ENCODE measurements at places on chromosomes 6 and 20. TPM values are rescaled to one million over a fixed set of nuclear protein-coding genes. Genes with fewer than 3 reads are reported as not detected.
A peak's percentile ranks its signal among the peaks of the same experiment; 100 is the strongest.

MLIP gene
- 65.7 TPM for polyA plus RNA-seq

PM20D2 gene
- polyA plus RNA-seq: 33.5 TPM

SIRPB1 gene
- polyA plus RNA-seq: 1.6 TPM

GPR6 gene
- polyA plus RNA-seq: not detected

PRSS16 gene
- polyA plus RNA-seq: 0.15 TPM

GSTA1 gene
- 0.19 TPM for polyA plus RNA-seq

C6orf163 gene
- 0.81 TPM for polyA plus RNA-seq

CTSA gene
- polyA plus RNA-seq: 53.5 TPM

BIRC7 gene
- polyA plus RNA-seq: 0.20 TPM

NKX2-2 gene
- 0.19 TPM for polyA plus RNA-seq

RIPOR2 gene
- polyA plus RNA-seq: 27.2 TPM

DNA sequence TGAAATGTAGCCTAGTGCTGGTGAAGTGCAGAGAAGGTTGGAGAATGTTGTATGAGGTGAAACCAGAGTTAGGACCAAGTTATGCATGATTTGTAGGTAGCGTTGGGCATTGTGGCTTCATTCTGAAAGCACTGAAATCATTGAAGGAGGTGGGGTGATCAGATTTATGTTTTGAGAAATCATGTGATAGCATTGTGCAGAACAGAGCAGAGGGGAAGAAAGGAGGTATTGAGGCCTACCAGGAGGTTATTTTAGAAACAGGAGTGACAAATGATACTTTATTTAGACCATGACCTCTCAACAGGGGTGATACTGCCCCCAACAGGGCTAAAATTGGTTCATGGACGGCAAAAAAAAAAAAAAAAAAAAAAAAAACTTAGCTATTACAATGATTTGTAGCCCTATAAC is 15.6 kb upstream of the HMGN3 start:
- no peak for DNase-seq

GRCh38 chr6:136102991-136103688 is 147.0 kb downstream of the MTFR2 start:
- no peak for DNase-seq

- no peak for DNase-seq
These were observed 33.7 kb upstream of the ME1 start for GRCh38 chr6:83464381-83465140.

DNA sequence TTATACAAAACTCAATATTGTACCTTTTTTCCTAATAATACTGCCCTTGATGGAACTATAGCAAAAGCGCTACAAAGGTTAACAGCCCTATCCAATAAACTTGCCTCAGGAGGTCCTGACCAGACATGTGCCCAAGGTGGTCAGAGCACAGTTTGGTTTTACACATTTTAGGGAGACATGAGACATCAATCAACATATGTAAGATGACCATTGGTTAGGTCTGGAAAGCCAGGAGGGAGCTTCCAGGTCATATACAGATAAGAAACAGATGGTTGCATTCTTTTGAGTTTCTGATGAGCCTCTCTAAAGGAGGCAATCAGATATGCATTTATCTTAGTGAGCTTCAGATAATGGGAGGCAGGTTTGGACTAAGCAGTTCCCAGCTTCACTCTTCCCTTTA is 91.6 kb downstream of the PLG start:
- no peak for DNase-seq

GRCh38 chr20:56595746-56596475 is 33.2 kb upstream of the TFAP2C start:
- no peak for DNase-seq

- no peak for DNase-seq
These were observed 215.3 kb upstream of the LRFN2 start for GRCh38 chr6:40802481-40802880.

DNA sequence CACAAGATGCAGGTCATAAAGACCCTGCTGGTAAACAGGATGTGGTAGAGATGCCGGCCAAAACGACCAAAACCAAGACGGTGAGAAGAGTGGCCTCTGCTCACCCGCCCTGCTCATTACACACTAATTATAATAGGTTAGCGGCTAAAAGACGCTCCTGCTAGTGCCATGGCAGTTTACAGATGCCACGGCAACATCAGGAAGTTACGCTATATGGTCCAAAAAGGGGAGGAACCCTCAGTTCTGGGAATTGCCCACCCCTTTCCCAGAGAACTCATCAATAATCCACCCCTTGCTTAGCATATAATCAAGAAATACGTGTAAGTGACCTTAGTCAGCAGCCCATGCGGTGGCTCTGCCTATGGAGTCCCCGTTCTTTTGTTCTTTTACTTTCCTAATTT is 17.6 kb downstream of the BHLHE23 start:
- no peak for DNase-seq

GRCh38 chr6:84522135-84522549 is 242.3 kb downstream of the TBX18 start:
- no peak for DNase-seq

- DNase-seq: no peak
These were observed 130.1 kb downstream of the NFATC2 start for GRCh38 chr20:51412333-51412871.

GRCh38 chr6:162706232-162706631 is 21.3 kb downstream of the PRKN start:
- peak; percentile 92 for DNase-seq

- DNase-seq: no peak
These were observed 246.1 kb downstream of the LY86 start for GRCh38 chr6:6834356-6835222.

- no peak for DNase-seq
These were observed 365.3 kb downstream of the RNF144B start for GRCh38 chr6:18752278-18753068.

DNA sequence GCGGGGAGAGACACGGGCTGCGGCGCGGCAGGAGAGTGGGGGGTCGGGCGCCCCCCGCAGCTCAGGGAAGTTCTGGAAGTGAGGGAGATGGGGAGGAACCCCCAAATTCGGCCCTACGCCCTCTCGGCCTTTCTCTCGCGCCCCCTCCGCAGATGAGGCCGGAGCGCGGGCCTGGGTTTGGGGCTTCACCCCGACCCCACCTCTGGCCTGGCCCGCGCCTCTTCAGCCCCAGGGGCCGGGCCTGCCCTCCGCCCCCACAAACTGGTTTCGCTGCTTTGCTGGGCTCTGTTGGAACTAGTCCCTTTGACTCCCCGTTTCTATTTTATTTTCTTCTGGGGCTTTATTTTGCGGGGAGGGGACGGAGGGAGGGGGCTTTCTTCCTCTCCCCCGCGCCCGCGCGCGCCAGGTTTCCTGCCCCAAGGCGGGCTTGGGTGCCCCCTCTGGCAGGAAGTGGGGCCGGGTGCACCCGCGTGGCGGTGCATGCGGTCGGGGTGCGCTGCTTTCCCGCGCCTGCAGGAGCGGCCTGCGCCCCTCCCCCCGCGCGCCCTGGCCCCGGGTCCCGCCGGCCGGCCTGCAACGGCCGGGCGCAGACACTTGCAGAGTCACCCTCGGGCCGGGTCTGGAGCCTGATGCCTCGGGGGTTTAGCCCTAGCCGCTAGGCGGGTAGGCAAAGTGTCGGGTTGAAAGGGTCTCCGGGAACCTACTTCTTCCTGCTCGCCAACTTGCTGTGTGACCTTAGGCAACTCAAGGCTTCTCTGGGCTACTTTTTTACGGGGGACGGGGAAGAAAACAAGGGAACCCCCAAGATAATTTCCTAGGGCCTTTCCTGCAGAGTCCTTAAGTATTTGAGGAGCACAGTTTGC is 1.3 kb downstream of the HMGA1 start:
- no peak for DNase-seq

- no peak for DNase-seq
These were observed 199.6 kb upstream of the RREB1 start for GRCh38 chr6:6908121-6908520.

- no peak for DNase-seq
These were observed 47.9 kb downstream of the KHDC1L start for GRCh38 chr6:73177221-73177944.

DNA sequence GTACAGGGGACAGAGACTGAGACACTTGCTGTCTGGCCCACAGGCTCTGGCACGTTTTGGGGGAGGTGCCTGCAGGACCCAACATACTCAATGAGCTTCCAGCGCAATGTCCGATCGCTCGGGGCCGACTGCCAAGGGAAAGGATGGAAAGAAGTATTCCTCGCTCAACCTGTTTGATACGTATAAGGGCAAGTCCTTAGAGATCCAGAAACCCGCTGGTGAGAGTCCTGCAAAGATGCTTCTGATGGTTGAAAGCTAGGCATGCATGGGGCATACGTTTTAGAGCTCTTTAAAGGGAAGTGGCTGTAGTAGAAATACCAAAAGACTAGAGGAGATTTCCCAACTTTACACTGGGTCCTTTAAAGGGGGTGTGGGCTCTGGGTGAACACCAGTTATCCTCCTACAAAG is 2.2 kb downstream of the PRRC2A start:
- no peak for DNase-seq

- DNase-seq: peak; percentile 90
These were observed at the start of gene TPBG for GRCh38 chr6:82363428-82364086. Gene TPBG, plus strand, starts transcription at chr6:82363817. Its CDS starts 1,145 bp downstream, at chr6:82364962.

- DNase-seq: no peak
These were observed 51.9 kb downstream of the TRAM2 start for GRCh38 chr6:52524918-52525317.

DNA sequence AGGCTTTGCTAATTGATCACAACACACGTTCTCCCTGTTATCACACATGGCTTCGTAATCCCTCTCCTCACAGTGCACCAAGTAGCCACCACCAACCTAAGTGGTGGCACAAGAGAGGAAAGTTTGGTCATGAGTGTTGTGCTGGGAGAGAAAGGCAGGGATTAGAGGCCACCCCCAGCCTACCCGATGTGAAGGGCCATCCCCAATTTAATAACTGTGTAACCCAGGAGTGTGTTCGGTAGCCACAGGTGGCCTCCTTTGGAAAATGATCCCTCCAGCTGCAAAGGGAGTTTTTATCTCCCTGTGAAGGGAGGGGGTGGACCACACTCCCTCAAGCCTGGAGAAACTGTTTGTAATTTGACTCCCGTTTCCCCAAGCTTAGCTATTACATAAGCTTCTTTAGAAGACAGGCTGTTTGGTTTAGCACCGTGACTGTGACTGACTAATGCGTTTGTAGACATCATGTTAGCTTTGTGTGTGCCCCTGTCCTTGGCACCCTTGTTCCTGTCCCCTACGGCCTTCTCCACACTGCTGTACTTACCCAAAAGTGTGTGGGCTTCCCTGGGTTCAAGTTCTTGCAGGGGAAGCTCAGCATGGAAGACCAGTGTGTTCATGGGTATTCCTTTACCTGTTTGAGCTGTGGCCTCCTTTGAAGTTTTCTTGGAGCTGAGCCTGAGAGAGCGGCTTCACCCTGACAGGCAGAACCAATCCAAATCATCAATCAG is 20.6 kb downstream of the PPP1R16B start:
- DNase-seq: no peak

GRCh38 chr20:8183526-8183925 is 51.5 kb downstream of the PLCB1 start:
- no peak for DNase-seq

- DNase-seq: no peak
These were observed 249.2 kb upstream of the RREB1 start for GRCh38 chr6:6858533-6858982.

- DNase-seq: no peak
These were observed 106.6 kb downstream of the RNASET2 start for GRCh38 chr6:166849749-166850183.

GRCh38 chr6:107534571-107535141 is 44.7 kb downstream of the SOBP start:
- DNase-seq: no peak

DNA sequence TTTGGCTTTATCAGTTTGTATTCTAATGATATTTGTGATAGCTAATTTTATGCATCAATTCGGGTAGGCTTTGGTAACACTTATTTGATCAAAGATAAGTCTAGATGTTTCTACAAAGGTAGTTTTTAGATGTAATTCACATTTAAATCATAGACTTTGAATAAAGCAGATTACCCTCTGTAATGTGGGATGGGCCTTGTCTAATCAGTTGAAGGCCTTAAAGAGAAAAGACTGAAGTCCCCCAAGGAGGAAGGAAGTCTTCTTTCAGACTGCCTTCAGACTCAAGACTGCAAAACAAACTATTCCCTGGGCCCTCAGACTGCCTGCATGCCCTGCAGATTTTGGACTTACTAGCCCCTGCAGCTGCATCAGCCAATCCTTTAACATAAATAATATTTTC is 178.5 kb downstream of the TRDN start:
- DNase-seq: no peak

DNA sequence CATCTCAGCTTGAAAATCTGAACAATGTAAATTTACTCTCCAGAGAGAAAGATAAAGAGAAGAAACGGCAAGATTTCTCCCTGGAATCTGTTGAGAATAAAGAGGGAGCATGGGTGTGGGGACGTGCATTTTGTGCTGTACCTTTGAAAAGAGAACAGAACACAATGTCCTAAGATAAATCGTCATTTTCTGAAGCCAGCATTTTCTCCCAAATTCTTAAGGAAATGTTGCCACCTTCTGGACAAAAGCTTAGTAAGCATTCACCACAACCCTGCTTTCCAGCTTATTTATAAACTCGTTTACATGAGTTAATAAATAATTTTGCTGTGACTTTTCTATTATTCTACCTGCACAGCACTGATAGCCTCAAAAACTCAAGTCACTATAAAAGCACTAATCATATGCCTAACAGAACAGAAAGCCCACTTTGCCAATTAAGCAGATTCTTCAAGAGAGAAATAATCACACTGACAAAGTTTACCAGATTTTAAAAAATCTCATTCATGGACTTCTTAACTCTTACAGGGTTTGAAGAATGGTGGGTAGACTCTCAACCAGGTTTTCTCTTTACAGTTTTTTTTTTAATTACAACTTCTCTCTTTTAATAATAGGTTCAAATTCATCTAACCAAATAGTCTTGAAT is 155.8 kb downstream of the MBOAT1 start:
- peak; percentile 38 for DNase-seq

- no peak for DNase-seq
These were observed 441.5 kb downstream of the HTR1B start for GRCh38 chr6:77021778-77022177.

GRCh38 chr6:121135425-121135824 is 198.9 kb downstream of the TBC1D32 start:
- no peak for DNase-seq

GRCh38 chr6:31948753-31949413 is 3.0 kb downstream of the CFB start:
- DNase-seq: no peak

DNA sequence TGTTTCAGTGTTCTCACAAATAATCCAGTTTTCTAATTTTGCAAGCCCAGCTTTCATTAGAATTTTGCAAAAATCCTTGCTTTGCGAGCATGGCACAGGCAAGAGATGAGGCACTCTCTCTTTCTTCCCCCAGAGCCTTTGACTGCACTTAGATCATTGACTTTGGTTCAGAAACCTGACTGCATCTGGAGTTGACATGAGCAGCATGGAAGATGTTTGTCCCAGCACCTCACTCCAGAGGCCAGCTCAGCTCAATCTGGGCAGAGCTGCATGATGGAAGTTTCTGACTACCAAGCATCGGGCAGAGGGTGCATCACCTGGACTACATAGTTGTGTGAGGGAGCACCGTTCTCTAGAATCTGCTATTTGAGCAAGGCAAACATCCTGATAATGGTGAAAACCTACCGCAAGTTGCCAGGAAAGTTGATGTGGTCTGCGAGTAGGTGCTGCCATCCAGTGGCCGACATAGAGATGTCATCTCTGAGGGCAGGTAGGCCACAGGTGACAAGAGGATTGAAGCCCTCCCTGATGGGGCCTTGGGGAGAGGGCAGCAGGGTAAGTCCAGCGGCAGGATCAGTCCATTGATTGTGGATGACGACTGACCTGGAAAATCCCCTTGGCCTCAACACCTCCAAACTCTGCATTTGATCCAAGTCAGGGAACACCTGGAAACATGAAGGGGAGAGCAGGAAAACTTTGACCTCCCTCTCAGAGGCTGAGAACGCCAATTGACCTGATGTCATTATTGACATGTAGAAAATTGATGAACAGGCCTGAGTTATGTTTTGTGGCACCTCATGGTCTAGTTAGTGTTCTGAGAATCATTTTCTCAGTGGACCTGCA is 3.8 kb upstream of the LPA start:
- DNase-seq: no peak
